ENCODE measurements at places on chromosomes 3 and 15.

DNA sequence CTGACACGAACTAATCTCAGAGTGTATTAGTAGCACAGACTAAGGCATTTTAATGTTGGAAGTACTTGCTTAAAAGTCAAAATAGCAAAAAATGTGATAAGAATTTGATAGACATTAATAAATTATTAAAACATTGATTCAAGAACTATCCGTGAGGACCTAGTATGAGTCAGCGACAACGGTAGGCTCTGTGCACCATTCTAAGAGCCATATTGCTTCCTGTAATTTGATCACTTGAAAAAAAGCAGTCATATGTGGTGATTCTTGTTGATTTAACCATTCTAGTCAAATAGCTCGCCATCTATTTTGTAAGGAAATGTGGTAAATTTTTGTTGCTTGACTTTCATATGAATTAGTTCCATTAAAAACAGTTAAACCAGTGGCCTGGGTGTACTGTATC, 534.9 kb upstream of the ARRDC4 start:
- no peak for DNase-seq

DNA sequence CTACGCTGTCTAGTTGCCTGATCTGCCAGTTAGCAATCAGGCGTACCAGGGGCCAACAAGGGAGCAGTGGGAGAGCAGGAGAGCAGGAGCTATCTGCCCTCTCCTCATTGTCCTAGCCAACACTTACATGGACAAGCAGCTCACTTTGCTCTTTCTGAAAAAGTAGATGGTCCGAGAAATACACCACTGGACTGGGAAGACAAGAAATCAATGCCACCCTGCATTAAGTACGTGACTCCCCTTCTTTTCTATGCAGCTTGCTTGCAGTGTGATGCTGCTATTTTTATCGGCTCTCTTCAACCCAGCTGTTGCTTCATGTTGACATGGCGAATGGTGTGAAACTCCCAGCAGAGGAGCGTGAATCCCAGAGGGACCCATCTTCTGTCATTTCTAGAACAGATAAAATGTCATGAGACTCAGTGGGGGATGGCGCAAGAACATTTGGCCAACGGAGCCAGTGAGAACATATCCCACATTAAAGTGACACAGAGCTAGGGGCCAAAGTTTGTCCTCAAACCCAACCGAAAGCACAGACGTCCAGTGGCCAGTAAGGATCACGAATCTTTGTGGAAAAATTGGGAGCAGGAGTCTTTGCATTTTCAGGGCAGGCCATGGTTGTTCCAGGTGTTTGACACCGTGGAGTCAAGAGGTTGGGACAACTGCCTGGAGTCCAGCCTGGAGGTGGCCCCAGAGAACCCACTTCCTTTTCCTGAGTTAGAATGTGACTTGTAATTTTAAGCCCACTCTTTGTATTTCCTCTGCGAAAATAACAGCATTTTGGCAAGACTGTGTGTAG, 53.7 kb upstream of the MEF2A start:
- DNase-seq = no peak

GRCh38 chr3:195764961-195765706, 44.4 kb downstream of the MUC20 start:
- DNase-seq = no peak

GRCh38 chr3:50268276-50268675, 671 bp upstream of the SEMA3B start:
- no peak for DNase-seq

- DNase-seq = no peak
These were observed 1050.5 kb downstream of the ROBO2 start for GRCh38 chr3:78090382-78090781.

DNA sequence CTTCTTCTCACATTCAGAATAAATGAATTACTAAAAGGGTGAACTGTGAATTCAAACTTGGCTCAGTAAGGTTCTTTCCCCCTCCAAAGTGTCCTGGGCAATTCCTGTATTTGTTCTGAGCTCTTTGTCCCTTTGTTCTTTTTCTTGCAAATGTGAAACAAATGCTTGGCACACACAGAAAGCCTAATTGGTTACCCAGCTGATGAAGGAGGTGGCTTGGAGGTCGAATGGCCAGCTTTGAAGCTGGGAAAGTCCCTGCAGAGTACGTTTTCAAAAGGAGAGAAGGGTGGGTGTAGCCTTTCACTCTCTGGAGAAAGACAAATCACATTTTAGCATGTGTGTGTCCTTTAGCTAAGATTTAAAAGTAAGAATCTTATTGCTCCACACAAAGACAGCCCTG, 154.4 kb downstream of the PEX5L start:
- DNase-seq = no peak

GRCh38 chr3:37197810-37198371, 23.5 kb upstream of the LRRFIP2 start:
- no peak for DNase-seq

DNA sequence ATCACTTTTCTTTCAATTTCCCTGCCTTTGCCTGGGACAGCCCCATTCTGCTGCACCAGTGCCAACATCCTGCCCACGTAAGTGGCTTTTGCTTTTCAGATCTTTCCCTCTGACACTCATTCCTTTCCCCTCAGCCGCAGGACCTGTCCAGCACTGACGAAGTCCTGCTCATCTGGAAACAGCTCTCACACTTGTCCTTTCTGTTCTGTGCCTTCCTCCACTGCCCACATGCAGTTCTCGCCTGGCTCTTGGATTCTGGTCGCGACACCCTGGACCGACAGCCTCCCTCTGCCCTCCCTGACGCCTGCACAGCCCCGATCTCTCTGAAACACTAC, 99.7 kb downstream of the ADCY5 start:
- DNase-seq = no peak

- no peak for DNase-seq
These were observed 6.8 kb upstream of the SENP7 start for GRCh38 chr3:101519685-101520365.

GRCh38 chr3:190911382-190911781, 48.9 kb upstream of the GMNC start:
- DNase-seq = no peak

GRCh38 chr3:172415323-172415722, 32.9 kb downstream of the GHSR start:
- DNase-seq = no peak

- DNase-seq = no peak
These were observed 19.3 kb downstream of the ATP1B3 start for GRCh38 chr3:141895731-141896130.

- DNase-seq = no peak
These were observed 16.4 kb downstream of the ZNF654 start for GRCh38 chr3:88075497-88075896.

- DNase-seq = no peak
These were observed at the start of gene GAP43 for GRCh38 chr3:115623044-115623868. Gene GAP43, plus strand, starts transcription at chr3:115623510. Its CDS starts 180 bp downstream, at chr3:115623690.

GRCh38 chr3:22474706-22475445, 723.9 kb upstream of the ZNF385D start:
- DNase-seq = no peak

DNA sequence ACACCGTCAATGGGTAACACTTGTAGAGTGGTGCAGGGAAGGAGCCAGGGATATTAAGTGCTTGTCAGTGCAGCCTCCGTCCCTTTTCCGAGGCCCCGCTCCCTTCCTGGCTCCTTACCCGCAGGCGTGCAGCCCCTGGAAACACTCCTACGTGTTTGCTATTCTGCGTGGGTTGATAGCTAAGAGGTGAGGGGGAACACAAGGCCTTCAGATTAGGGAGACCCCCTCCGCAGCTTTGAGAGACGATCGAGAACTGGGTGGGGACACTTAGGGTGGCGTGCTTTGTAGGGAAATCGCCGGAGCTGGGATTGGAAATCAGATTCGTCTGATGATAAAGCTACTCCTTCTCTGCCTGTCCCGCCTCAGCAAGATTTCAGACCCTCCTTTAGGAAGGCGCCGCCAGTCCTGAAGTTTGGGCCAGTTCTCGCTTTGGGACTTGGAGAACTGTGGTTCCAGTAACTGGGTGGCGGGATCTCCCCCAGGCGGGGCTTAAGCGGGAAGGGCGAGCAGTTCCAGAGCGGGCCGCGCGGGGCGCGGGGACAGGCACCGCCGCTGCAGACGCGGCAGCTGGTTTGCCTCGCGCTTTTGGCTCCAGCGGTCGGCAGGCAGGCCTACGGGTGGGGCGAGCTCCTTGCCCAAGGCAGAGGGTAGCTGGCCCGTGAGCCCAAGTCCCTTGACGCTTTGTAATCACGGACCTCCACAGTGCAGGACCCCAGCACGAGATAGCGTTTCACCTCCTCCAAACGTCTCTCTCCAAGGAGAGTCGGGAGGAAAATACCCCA, 8.0 kb upstream of the FAM107A start:
- DNase-seq = no peak

DNA sequence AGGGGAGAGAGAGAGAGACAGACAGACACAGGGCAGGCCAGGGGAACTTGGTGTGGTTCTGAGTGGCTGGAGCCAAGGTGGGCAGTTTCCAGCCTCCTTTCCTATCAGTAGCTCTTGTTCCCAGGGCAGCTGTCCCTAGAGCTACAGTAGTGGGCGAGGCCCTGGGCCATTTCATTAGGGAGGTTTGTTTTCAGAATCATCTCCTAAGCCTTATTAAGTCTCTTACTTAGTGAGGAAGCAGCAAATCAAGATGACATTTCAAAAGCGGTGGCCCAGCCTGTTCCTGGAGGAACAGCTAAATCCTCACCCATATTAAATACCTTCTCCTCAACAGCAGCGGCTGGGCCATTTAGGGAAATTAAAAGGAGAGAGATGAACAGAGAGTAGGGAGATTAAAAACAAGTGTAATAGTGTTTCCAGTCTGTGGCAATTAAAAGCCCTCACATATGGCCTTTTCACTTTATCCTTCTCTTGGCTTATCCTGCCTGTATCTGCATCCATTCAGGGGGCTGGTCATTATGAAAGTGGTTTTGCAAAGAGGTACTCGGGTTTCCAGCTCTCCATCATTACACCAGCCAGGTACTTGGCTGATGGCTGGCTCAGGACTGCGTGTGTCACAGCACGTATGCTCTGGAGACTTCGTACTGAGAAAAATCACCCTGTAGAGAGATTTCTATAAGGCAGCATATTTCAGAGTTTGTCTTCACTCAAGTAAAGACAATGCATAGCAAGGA, 91.9 kb upstream of the PRR23C start:
- no peak for DNase-seq
